Subcutaneous preadipocyte (primary cell): ENCODE measurements at places on chromosomes 5 and 9. TPM values are rescaled to one million over a fixed set of nuclear protein-coding genes. Genes with fewer than 3 reads are reported as not detected.

Gene PCDHB10
- under 0.01 TPM in 2 replicates for total RNA-seq

Gene SLC6A7
- total RNA-seq = not detected in 2 replicates

Gene CD72
- 1.6 and 4.4 TPM in 2 replicates for total RNA-seq

Gene ABO
- total RNA-seq = not detected in 2 replicates

Gene TEX48
- not detected in 2 replicates for total RNA-seq

Gene OR1N1
- total RNA-seq = not detected in 2 replicates

Gene CCNO
- 0.20 TPM in 1 of 2 replicates, not detected in the other for total RNA-seq

Gene ARID3C
- under 0.01 TPM in 1 of 2 replicates, not detected in the other for total RNA-seq

Gene PFDN1
- total RNA-seq = 47.7 and 51.8 TPM in 2 replicates

Gene FAM81B
- not detected in 2 replicates for total RNA-seq

Gene HSDL2
- 58.1 TPM in 2 replicates for total RNA-seq

Gene OR13C4
- not detected in 2 replicates for total RNA-seq

Gene CCL27
- not detected in 2 replicates for total RNA-seq

Gene WHRN
- total RNA-seq = 0.73 and 0.78 TPM in 2 replicates

Gene PCSK5
- total RNA-seq = 4.8 and 9.8 TPM in 2 replicates

Gene CCDC107
- 9.6 and 13.6 TPM in 2 replicates for total RNA-seq

Gene OBP2B
- not detected in 2 replicates for total RNA-seq

Gene NEUROG1
- total RNA-seq = not detected in 2 replicates

Gene GLDC
- 11.0 and 17.6 TPM in 2 replicates for total RNA-seq

Gene CCIN
- 0.39 and 1.8 TPM in 2 replicates for total RNA-seq

Gene CLIC3
- total RNA-seq = 0.20 and 0.73 TPM in 2 replicates

Gene RACK1
- 4,244 and 5,733 TPM in 2 replicates for total RNA-seq

Gene TBCA
- 69.0 and 81.2 TPM in 2 replicates for total RNA-seq

Gene NIM1K
- total RNA-seq = 1.8 and 4.0 TPM in 2 replicates

Gene ANXA2R
- total RNA-seq = 2.7 and 4.0 TPM in 2 replicates

Gene EIF4E1B
- total RNA-seq = not detected in 2 replicates

Gene ANGPTL2
- 19.9 and 27.6 TPM in 2 replicates for total RNA-seq

Gene PCDH12
- 1.2 and 1.5 TPM in 2 replicates for total RNA-seq

Gene PCDHB2
- 0.59 and 1.5 TPM in 2 replicates for total RNA-seq

Gene FNBP1
- 25.4 and 43.0 TPM in 2 replicates for total RNA-seq

Gene MAP1B
- 137 and 225 TPM in 2 replicates for total RNA-seq

Gene SLC34A1
- not detected in 2 replicates for total RNA-seq

Gene C9orf50
- total RNA-seq = not detected in 2 replicates

Gene FREM1
- total RNA-seq = 0.37 and 0.39 TPM in 2 replicates

Gene TYRP1
- total RNA-seq = 0.20 and 0.73 TPM in 2 replicates

Gene C7
- total RNA-seq = 0.39 and 12.9 TPM in 2 replicates

Gene FAM151B
- total RNA-seq = 2.5 and 5.5 TPM in 2 replicates

Gene MAMDC2
- 1.4 and 1.8 TPM in 2 replicates for total RNA-seq

Gene GABRB2
- not detected in 2 replicates for total RNA-seq

Gene ZNF354B
- 9.6 and 11.1 TPM in 2 replicates for total RNA-seq

Gene CFAP90
- not detected in 2 replicates for total RNA-seq
